Central memory CD4-positive, alpha-beta T cell (primary cell): ENCODE measurements at places on chromosomes 11 and 22.

GRCh38 chr11:102685338-102685737, 20.2 kb downstream of the MMP27 start:
- no peak for DNase-seq

DNA sequence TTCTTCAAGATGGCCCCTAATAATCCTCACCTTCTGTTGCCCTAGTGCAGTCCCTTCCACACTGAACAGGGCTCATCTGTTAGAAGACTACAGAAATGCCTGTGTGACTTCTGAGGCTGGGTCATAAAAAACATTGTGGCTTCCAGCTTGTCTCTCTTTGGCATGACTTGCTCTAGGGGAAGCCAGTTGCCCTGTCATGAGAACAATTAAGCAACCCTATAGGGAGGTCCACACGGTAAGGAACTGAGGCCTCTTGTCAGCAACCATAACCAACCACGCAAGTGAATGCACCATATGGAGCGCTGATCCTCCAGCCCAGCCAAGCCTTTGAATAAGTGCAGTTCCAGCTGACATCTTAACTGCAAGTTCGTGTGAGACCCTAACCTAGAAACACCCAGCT, 2.6 kb downstream of the LIPT2 start:
- no peak for DNase-seq

DNA sequence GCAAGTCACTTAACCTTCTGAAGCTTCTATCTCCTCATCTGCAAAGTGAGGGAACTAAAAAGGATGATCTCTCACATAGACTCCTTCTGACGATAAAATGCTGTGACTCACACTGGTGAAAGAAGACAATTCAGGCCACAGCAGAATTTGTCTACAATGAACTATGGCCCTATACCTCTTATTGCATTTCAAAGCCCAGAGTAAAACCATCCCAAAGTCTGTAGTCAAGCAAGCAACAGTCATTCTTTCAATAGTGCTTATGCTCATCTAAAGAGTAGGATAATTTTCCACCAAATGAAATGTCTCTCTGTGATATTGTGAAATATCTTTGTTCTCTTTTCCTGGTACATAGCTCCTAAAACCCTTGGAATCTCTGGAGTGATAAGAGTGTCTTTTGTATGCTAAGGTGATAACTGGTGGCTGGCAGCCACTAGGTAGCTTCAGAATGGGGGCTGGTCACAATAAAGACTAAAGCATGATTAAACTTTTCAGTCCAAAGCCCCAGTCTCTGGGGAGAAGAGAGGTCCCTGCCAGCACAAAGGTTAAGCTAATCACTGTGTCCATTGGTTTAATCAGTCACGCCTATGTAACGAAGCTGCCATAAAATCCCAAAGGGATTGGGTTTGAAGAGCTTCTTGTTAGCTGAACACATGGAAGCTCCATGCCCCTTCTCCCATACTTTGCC, 30.8 kb downstream of the SYTL2 start:
- no peak for DNase-seq

DNA sequence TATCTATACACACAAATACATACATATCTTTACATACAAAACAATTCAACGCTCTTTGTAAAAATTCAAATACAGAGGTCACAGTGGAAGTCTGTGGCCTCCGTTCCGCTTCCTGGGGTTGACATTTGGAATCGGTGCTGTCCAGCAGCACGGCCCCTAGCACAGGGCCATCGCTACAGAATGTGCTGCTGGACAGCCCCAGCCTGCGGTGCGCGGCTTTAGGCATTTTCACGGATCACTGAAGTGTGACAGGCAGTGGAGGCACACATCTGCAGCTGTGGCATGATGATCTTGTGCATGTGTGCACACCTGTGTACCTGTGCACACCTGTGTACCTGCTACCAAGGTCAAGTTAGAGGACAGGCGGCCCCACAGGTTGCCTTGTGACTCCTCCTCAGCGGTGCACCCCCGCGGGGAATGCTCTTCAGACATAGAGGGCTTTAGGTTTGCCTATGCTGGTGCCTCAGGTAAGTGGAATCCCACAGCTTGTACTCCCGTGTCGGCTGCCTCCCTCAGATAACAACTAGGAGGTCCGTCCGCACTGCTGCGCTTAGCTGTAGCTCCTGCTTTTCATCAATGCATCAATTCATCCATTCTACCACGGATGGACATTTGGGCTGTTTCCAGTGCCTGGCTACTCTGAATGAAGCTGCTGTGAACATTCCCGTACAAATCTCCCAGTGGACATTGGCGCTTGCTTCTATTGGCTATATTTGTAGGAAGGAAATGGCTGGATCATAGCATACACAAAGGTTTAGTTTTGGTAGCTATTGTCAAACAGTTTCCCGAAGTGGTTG, 29.9 kb downstream of the GAL start:
- DNase-seq = no peak

DNA sequence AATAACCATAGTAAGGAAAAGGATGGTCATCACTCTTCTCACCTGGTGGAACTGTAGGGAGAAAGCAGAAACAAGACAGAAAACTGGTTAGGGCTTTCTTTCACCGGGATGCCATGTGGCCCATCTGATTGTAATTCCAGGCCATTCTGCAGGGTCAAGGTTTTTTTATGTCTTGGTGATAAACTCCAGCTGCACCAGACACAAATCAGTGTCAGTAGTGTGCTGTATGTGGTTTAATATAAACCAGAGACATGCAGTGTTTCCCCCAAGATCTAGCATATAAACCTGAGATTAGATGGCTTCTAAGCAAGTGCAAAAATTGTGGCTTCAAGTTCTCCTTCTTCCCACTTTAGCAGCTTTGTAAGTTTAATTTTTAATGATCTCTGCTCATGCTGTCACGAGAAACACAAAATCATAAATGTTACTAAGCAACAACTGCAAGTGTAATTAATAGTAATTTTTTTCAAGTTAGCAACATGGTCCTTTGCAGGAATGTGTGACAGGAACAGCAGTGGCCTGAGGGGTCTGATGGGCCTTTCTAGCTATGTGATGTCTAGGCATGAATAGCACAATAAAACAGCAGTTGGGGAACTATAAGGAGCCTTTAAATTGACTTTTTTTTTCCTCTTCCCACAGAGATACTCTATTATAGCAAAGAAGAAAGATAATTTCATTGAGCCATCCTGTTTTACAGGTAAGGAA, 41.6 kb downstream of the BDNF start:
- no peak for DNase-seq

DNA sequence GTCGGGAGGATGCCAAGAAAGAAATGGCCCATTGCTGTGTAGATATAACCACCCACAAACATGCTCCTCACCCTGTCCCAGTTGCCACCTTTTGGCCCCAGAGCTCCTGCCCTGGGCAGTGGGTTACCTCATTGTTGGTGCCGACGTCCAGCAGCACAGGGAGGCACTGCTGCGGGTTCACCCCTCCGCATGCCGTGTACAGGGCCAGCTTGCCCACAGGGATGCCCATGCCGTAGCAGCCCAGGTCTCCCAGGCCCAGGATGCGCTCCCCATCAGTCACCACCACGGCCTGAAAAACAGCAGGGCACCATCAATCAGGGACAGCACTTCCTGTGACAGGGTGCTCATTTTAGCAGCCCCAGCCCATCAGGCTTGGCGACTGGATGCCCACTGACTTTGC, 123.1 kb downstream of the CCDC81 start:
- DNase-seq = no peak

DNA sequence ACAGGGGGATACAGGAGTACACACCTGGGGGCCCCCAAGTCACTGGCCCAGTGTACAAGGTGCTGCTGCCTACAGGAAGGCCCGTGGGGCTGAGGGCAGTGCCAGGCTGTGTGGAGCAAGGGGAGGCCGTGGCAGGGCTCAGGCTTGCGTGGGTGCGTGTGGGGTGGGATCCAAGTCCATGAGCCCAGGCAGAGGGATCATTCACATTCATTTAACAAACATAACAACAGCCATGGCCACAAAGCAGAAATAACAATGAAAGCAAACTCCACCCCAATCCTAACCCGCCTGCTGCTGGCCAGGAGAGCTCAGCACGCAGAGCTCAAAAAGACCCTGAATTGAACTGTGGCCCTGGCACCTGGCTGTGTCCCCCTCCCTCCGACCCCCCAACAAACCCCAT, 17.0 kb upstream of the SCGB1A1 start:
- no peak for DNase-seq

GRCh38 chr11:92276773-92277172, 52.2 kb downstream of the FAT3 start:
- no peak for DNase-seq

- DNase-seq = no peak
Measured at GRCh38 chr22:31678748-31679147, 16.7 kb upstream of the PISD start.

DNA sequence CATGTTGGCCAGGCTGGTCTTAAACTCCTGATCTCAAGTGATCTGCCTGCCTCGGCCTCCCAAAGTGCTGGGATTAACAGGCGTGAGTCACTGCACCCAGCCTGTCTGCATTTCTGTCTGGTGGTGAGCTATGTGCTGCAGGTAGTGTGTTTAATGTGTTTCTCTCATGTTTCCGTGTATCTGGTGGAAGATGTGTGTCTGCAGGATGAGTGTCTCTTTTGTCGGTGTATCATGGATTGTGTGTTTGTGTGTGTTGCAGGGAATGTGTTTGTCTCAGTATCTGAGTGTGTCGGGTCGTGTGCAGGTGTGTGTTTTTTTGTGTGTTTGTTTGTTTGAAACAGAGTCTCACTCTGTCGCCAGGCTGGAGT, 16.1 kb downstream of the SCARF2 start:
- DNase-seq = no peak

- DNase-seq = no peak
Measured at GRCh38 chr22:19041704-19042074, 80.5 kb downstream of the DGCR2 start.

DNA sequence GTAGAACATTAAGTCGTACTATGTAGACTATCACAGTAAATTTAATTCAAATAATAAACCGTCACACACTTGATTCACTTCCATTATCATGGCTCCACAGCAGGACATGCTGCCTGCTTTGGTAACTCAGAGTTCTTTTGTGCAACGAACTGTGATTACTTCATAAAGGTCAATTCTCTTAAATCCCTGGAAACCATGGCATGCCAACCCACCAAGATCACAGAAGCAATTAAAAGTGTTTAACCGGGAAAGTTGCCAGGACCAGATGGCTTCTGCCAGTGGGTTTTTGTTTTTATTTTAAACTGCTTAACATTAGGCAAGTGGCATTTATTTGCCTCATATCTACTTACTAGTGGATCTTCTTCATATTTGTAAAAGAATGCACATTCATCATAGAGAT, 1162.1 kb downstream of the DLG2 start:
- no peak for DNase-seq

- no peak for DNase-seq
Measured at GRCh38 chr11:68081691-68082090, 39.5 kb downstream of the CHKA start.

DNA sequence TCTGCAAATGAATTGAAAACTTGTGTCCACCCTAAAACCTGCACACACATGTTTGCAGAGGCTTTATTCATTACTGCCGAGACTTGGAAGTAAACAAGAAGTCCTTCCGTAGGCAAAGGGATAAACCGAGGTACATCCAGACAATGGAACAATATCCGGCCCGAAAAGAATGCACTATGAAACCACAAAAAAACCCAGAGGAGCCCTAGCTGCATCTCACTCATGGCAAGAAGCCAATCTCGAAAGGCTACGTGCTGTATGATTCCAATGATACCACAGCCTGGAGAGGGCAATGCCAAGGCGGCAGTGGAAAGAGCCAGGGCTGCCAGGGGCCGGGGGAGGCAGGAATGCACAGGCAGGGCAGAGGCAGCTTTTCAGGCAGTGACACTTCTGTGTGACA, 3.2 kb upstream of the MRPL23 start:
- DNase-seq = no peak

DNA sequence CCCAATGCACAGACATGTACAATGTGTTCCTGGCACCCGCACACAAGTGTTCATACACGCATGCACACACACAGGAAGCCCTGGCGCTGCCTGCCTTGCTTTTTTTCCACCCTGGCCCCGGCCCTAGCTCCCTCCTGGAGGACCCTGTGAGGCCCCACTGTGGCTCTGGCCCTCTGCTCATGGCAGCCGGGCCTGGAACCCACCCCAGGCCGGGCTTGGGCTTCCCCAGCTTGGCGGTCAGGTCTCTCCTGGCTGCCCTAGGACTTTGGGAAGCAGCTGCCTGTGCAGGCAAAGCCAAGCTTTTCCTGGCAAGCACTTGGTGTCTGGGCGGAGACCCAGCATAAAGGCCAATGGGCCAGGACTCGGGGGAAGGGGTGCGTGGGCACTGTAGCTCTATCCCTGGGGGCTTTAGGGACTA, 30.5 kb downstream of the CD82 start:
- DNase-seq = no peak
